ENCODE measurements at places on chromosomes 16 and 17.

GRCh38 chr16:12460064-12460392, 343.7 kb downstream of the CPPED1 start:
- DNase-seq = no peak

GRCh38 chr17:80573701-80574100, 29.1 kb downstream of the RPTOR start:
- no peak for DNase-seq

- DNase-seq = no peak
Measured at GRCh38 chr16:57630931-57631845, 2.8 kb downstream of the ADGRG1 start.

GRCh38 chr16:10240854-10241613, 58.8 kb upstream of the GRIN2A start:
- no peak for DNase-seq

GRCh38 chr16:80231888-80232287, 308.9 kb upstream of the DYNLRB2 start:
- DNase-seq = no peak

GRCh38 chr16:27217256-27217655, 13.9 kb downstream of the KDM8 start:
- no peak for DNase-seq

DNA sequence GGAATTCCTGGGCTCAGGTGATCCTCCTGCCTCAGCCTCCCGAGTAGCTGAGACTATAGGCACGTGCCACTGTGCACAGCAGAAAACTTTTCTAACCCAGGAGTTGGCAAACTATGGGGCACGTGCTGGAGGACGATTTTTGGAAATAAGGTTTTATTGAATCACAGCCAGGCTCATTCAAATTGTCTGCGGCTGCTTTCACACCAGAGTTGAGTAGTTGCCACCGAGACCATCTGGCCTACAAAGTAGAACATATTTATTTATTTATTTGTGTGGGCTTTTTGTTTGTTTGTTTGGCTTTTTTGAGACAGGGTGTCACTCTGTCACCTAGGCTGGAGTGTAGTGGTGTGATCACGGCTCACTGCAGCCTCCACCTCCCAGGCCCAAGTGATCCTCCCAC, 7.4 kb upstream of the PGS1 start:
- DNase-seq = no peak

DNA sequence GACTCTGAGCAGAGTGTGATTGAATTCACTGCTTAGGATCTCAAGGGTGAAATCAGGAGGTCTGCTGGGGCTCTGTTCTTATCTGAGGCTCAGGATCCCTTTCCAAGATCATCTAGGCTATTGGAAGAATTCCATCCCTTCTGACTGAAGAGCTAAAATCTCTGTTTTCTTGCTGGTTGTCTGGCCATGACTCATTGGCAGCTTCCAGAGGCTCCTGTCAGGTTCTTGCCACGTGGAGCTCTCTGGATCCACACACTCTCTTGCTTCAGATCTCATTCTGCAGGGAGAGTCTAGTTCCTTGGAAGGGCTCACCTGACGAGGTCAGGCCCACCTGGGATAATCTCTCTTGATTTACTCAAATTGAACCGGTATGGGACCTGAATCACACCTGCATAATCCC, 930.7 kb downstream of the CDH8 start:
- no peak for DNase-seq

GRCh38 chr17:75808549-75808904, 23.9 kb downstream of the UNK start:
- no peak for DNase-seq

DNA sequence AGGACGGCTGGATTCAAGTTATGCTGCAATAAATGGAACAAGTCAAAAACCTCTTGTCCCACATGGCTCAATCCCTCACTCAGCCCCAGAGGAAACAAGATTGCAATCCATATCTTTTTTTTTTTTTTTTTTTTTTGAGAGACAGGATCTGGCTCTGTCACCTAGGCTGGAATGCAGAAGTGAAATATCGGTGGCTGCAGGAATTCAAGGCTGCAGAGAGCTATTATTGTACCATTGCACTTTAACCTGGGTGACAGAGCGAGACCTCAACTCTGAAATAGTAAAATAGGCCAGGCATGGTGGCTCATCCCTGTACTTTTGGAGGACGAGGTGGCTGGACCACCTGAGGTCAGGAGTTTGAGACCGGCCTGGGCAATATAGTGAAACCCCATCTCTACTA, 2.7 kb upstream of the PDE6G start:
- no peak for DNase-seq

DNA sequence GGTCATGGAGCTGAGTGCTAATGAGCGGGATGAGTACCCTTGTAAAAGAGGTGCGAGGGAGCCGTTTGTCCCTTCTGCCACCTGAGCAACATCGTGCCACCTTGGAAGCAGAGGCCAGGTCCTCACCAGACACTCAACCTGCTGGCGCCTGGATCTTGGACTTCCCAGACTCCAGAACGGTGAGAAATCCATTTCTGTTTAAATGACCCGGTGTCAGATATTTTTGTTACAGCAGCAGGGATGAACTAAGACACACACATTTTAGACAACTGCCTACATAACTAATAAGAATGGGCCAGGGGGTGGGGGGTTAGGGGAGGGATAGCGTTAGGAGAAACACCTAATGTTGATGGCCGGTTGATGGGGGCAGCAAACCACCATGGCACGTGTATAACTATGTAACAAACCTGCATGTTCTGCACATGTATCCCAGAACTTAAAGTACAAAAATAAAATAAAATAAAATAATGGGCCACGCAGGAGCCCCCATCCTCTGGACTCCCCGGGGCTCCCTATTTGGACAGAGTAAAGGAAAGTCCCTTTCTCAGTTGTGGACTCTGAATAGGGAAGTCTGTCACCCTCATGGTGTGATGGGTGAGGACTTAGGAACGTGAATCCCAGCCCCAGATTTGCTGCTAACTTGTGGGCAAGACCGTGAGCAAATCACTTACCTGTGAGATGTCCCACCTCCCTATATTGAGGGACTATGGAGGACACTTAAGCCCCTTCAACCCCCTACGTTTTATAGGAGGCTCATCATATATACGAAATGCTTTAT, 60.6 kb upstream of the DNAH17 start:
- DNase-seq = no peak

DNA sequence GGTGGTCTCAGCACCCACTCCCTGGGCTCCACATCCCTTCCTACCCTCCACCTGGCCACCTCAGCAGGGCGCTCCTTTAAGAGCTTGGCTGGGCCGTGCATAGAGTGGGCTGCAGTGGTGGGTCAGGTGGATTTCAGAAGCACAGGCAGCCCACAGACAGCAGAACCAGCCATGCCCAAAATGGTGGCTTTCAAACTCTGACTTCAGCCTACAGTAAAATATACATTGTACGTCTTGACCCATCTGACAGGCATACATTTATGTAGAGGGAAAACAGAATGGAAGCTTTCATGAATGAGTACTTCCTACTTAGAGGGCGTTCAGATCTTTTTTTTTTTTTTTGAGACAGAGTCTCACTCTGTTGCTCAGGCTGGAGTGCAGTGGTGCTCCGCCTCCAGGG, 26.0 kb upstream of the LASP1NB start:
- no peak for DNase-seq

- no peak for DNase-seq
Measured at GRCh38 chr16:63850979-63851378, 1270.9 kb downstream of the CDH11 start.

GRCh38 chr16:82639666-82640336, 13.0 kb downstream of the CDH13 start:
- no peak for DNase-seq

DNA sequence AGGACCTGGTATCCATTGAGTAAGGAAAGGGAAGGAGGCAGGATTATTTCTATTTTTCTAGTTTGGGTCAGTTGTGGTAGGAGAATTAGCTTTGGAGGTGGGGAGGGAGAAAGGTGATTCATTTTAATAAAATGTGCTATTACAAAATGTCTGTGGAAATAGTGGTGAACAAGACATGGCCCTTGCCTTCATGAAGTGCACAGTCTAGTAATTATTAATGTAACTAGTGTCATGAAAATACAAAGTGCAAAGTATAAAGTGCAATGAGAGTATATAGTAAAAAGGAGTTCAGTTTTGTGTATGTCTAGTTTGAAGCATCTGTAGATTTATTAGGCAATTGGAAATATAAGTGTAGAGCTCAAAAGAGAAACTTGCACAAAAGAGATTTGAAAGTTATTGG, 11.9 kb downstream of the NFATC3 start:
- no peak for DNase-seq

GRCh38 chr17:73547790-73548189, 96.5 kb downstream of the SDK2 start:
- no peak for DNase-seq

DNA sequence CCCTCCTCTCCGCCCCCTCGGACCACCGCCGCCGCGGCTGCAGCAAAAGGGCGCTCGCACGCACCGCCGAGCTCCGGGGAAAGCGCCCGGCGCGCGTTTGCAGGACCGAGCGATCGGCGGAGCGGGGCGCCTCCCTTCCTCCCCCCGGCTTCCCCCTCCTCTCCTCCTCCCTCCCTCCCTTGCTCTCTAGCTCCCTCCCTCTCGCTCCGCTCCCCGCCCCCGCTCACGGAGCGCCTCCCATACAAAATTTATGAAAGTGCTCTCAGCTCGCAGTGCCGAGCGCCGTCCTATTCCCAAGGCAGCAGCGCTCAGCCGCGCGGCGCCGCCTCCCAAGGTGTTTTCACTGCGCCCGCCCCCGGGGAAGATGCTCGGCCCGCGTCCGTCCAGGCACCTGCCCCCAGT, at the start of gene RTN4RL1:
Gene RTN4RL1, minus strand, starts transcription at position 115 of the 402 bp plus-strand sequence. CDS start 469 bp downstream, outside the sequence.
- no peak for DNase-seq

- DNase-seq = no peak
Measured at GRCh38 chr17:46805771-46806170, 12.7 kb downstream of the WNT3 start.

DNA sequence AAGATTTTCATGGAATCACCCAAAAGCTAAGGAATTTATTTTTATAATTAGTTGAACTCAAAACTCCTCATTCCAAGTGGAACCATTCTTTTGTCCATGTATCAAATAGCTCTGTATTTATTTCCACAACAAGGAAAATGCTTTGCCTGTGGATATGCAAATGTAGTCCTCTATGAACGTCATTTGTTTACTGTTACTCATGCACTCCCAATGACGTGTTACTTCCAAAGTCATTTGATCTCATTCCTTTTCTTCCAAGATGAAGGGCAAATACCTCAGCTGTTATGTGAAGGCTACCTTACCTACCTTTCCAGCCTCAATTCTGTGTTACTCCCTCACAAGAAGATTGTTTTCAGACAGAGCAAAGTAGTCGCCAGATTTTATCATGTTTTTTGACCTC, 83.7 kb downstream of the ITFG1 start:
- no peak for DNase-seq

GRCh38 chr16:77331802-77332586, 102.8 kb downstream of the ADAMTS18 start:
- no peak for DNase-seq

DNA sequence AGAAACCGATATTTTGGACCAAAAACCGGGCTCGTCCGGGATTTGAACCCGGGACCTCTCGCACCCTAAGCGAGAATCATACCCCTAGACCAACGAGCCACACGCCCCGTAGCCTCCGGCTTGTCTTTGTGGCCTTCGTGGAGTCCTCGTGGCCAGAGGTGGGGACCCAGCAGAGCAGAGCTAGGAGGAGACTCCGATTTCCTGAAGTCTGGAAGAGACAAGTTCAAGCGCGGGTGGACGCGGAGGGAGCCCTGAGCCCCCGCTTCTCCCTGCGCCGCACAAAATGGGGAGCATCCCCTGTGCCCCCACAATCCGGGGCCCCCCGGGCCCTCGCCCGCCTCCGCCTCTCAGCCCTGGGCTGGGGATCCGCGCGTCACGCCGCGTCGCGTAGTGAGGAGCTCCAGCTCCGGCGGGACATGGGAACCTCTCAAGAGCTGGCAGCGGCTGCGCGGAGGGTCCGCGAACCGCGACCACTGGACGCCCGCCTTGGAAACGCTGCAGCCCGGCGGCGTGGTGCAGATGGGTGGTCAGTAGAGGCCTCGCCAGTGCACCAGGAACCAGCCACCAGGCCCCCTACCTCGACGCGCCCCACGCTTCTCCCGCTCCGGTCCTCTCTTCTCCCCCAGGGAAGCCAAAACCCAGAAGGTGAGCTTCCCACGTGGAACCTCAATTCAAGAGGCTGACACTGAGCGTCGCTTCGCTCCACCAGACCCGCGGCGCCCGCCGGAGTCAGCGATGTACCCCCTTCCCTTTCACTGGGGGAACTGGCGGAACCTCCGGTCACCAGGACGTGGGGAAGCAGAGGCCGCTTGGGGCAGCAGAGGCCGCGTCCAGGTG, 5.2 kb upstream of the OR1F1 start:
- no peak for DNase-seq

DNA sequence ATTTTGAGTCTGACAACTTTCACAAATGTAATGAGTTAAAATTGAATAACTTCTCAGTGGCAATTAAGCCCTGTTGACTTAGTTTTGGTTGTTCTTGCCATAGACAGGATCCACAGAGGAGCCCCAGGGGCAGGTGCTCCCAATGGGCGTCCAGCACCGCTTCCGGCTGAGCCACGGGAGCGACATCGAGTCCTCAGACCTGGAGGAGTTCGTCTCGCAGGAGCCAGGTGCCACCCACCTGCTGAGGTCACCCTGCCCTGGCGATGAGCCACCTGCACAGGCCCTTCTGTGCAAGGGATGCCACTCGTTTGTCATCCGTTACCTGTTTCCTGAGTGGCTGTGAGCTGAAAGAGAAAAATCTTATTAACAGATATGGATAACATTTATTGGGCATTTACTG, 10.7 kb downstream of the CCDC40 start:
- DNase-seq = no peak

DNA sequence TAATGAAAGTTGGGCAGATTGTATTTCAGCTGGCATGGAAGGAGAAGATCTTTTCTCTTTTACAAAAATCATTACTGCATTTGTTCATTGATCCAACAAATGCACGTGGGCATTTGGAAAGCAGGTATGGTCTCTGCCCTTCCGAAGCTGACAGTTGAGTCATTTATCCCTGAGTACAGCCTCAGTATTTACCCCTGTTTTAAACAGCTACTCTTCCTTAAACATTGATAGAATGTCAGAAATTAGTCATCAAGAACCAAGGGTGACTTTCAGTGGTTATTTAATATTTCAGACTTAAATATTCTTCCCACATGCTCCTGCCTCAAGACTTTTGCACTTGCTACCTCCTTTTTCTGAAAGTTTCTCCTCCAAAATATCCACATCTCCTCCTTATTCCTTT, 226.7 kb upstream of the HSBP1 start:
- DNase-seq = no peak

GRCh38 chr16:84520725-84521496, 16.5 kb upstream of the MEAK7 start:
- DNase-seq = no peak

DNA sequence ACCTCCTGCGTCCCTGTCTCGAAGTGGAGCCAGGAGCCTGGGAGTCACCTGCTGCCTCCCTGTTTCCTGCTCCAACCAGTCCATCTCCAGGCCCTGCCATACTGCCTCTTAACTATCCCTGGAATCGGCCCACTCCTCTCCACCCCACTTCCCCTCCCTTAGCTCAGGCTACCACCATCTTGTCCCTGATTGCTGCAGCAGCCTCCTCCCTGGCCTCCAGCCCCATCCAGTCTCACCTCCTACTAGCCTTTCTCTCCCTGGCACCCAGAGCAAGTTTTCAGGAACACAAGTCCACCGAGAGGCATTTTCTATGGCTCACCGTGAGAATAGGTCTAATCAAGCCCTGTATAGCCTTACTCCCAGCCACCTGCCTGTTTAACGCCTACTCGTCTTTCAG, 865 bp upstream of the CAMKK1 start:
- no peak for DNase-seq

GRCh38 chr17:73983621-73984400, 219.7 kb upstream of the RPL38 start:
- DNase-seq = no peak

- no peak for DNase-seq
Measured at GRCh38 chr16:1458336-1458976, 14.1 kb upstream of the CCDC154 start.

- DNase-seq = no peak
Measured at GRCh38 chr16:86975445-86975844, 341.7 kb downstream of the C16orf95 start.

Measured in stimulated activated CD8-positive, alpha-beta memory T cell treated with anti-CD3 and anti-CD28 coated beads, Interleukin-7, amount 100 ng/mL, for 24 hours (primary cell).